ENCODE measurements at places on chromosomes 5 and 9. TPM values are rescaled to one million over a fixed set of nuclear protein-coding genes. Genes with fewer than 3 reads are reported as not detected.

NOTCH1 gene
- 73.6 TPM for total RNA-seq

NR2F1-AS1 gene
- not detected for total RNA-seq

COL27A1 gene
- total RNA-seq = 0.15 TPM

BNC2 gene
- total RNA-seq = not detected

IL9 gene
- total RNA-seq = not detected

MACIR gene
- 8.2 TPM for total RNA-seq

ADAMTSL1 gene
- total RNA-seq = not detected

C9orf50 gene
- not detected for total RNA-seq

SCAMP1 gene
- total RNA-seq = 19.3 TPM

SHROOM1 gene
- 0.42 TPM for total RNA-seq

KCNN2 gene
- total RNA-seq = not detected

GRCh38 chr9:108727580-108728111, 128.1 kb downstream of the ACTL7B start:
- no peaks in the 10 kb centered on the region for H3K36me3 ChIP-seq
- no peak overlapping the region for H3K27ac ChIP-seq
- no peaks in the 10 kb centered on the region for H3K4me1 ChIP-seq
- H3K27me3 ChIP-seq = no peaks in the 10 kb centered on the region
- H3K4me3 ChIP-seq = no peak overlapping the region

GRCh38 chr9:121784731-121785411, 133.4 kb downstream of the DAB2IP start:
- H3K27me3 ChIP-seq = no peaks in the 10 kb centered on the region
- no peaks in the 10 kb centered on the region for H3K36me3 ChIP-seq
- peak overlapping the region; percentile 31 for H3K4me3 ChIP-seq
- peaks cover 24% of the 10 kb centered on the region for H3K4me1 ChIP-seq
- no peak for DNase-seq

DNA sequence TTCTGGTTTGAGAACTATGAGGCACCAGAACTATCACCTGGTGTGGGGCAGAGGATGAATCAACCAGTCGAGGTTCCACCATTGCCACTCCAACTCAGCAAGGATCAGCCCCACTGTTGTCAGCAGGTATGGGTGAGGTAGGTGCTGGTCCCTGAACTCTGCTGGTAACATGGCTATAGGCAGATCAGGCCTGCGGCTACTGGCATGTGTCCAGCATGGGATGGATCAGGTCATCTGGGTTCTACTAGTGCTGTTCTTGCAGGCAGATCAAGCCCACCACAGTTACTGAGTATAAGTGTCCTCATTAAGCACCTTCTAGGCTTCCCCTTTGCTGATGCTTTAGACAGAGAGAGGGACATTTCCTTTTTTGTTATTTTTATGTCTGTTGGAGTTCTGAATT, 71.7 kb downstream of the GABRA6 start:
- no peaks in the 10 kb centered on the region for H3K4me1 ChIP-seq
- H3K27ac ChIP-seq = no peak overlapping the region
- DNase-seq = no peak

- no peak overlapping the region for H3K4me3 ChIP-seq
- no peaks in the 10 kb centered on the region for H3K27me3 ChIP-seq
- no peaks in the 10 kb centered on the region for H3K4me1 ChIP-seq
- no peak overlapping the region for H3K27ac ChIP-seq
- H3K36me3 ChIP-seq = no peaks in the 10 kb centered on the region
- DNase-seq = peak; percentile 11
Observed at GRCh38 chr5:111685969-111686368, 71.0 kb downstream of the NREP start.

DNA sequence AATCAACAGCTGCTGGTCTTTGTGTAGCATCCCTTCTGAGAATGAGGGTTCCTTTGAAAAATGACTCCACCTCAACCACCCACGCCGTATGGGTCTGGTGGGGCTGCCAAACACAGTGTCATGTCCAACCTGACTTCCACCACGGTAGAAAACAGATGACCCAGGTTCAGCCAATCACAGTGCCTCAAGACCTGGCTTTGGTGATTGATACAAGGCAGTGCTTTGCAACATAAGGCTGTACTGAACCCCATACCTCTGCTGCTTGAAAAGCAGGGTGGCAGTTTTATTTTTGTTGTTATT, 11.5 kb upstream of the TGFBR1 start:
- no peak overlapping the region for H3K4me3 ChIP-seq
- peak; percentile 44 for DNase-seq
- H3K4me1 ChIP-seq = peaks cover 73% of the 10 kb centered on the region
- peaks cover 37% of the 10 kb centered on the region for H3K36me3 ChIP-seq

GRCh38 chr9:125904155-125904851, 157.1 kb downstream of the PBX3 start:
- no peaks in the 10 kb centered on the region for H3K27me3 ChIP-seq
- no peak for DNase-seq
- H3K27ac ChIP-seq = no peak overlapping the region
- H3K36me3 ChIP-seq = no peaks in the 10 kb centered on the region

- peaks cover 71% of the 10 kb centered on the region for H3K4me1 ChIP-seq
- no peaks in the 10 kb centered on the region for H3K27me3 ChIP-seq
- DNase-seq = no peak
- no peak overlapping the region for H3K4me3 ChIP-seq
Observed at GRCh38 chr5:151071848-151072629, 8.8 kb downstream of the TNIP1 start.

GRCh38 chr9:27408001-27408400, 111.1 kb upstream of the EQTN start:
- H3K4me3 ChIP-seq = no peak overlapping the region
- H3K36me3 ChIP-seq = no peaks in the 10 kb centered on the region
- no peaks in the 10 kb centered on the region for H3K4me1 ChIP-seq
- no peaks in the 10 kb centered on the region for H3K27me3 ChIP-seq

GRCh38 chr5:97694091-97694490, 511.0 kb upstream of the RIOK2 start:
- DNase-seq = no peak
- no peaks in the 10 kb centered on the region for H3K4me1 ChIP-seq
- no peak overlapping the region for H3K4me3 ChIP-seq
- H3K27me3 ChIP-seq = no peaks in the 10 kb centered on the region
- H3K36me3 ChIP-seq = no peaks in the 10 kb centered on the region
- no peak overlapping the region for H3K27ac ChIP-seq

DNA sequence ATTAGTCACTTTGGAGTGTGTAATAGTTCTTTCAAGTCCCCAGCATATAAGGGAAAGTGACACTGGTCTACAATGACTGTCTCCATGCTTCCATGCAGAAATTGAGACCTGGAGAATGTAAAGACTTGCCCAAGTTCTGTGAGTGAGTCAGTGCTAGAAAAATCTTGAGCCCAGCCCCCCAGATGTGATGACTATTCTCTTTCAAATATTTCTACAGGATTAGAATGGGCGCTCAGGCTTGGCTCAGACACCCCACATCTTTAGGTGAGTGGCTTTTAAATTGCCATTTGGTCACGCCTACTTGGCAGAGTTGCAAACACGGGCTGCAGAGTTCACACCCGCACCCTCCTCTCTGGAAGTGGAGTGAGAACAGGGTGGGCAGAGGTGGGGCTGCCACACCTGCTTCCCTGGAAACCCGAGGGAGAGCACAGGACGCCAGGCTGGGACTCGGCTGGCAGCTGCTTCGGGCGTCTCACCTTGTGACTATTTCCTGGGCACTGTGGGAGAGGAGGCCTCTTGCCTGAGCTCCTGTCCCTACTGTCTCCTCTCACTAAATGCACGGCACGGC, 37.6 kb downstream of the ROPN1L start:
- peaks cover 4% of the 10 kb centered on the region for H3K27me3 ChIP-seq
- H3K27ac ChIP-seq = no peak overlapping the region
- no peak for DNase-seq

- DNase-seq = no peak
- no peaks in the 10 kb centered on the region for H3K27me3 ChIP-seq
- no peak overlapping the region for H3K27ac ChIP-seq
- peaks cover 44% of the 10 kb centered on the region for H3K4me1 ChIP-seq
- no peak overlapping the region for H3K4me3 ChIP-seq
- H3K36me3 ChIP-seq = peaks cover 17% of the 10 kb centered on the region
Observed at GRCh38 chr5:81534441-81534840, 140.5 kb upstream of the ACOT12 start.

GRCh38 chr5:141650851-141651727, at the start of gene FCHSD1:
TSS of gene FCHSD1 (minus strand) at chr5:141651418. CDS start at chr5:141651368, 50 bp downstream.
- H3K36me3 ChIP-seq = peaks cover 14% of the 10 kb centered on the region
- H3K27ac ChIP-seq = peak within 1 kb of the TSS; percentile 96
- peak within 1 kb of the TSS; percentile 91 for H3K4me3 ChIP-seq
- peaks cover 37% of the 10 kb centered on the region for H3K4me1 ChIP-seq

Data from activated CD4-positive, alpha-beta T cell treated with anti-CD3 and anti-CD28 coated beads, Interleukin-2, amount 10 ng/mL, durations not matched to agents 7 days and 5 days (primary cell).